Liver (tissue), 10 donors: ENCODE measurements at places on chromosomes 11 and 22. TPM values are rescaled to one million over a fixed set of nuclear protein-coding genes. Genes with fewer than 3 reads are reported as not detected.

Gene APOA4
- 90.5 TPM for polyA plus RNA-seq

Gene NCF4
- 3.9 TPM for polyA plus RNA-seq

Gene MDK
- 17.8 TPM for polyA plus RNA-seq

Gene MAPK8IP2
- polyA plus RNA-seq = 0.37 TPM

Gene ALDH3B1
- 3.6 TPM for polyA plus RNA-seq

Gene SLC22A12
- polyA plus RNA-seq = 0.02 TPM

Gene ZNF195
- 12.4 TPM for polyA plus RNA-seq

Gene KRTAP5-11
- not detected for polyA plus RNA-seq

Gene KCNA4
- polyA plus RNA-seq = not detected

Gene IFITM10
- polyA plus RNA-seq = 0.14 TPM

Gene FAM181B
- not detected for polyA plus RNA-seq

Gene HPX
- polyA plus RNA-seq = 5,349 TPM

Gene MUC6
- 0.12 TPM for polyA plus RNA-seq

Gene CDHR5
- 29.4 TPM for polyA plus RNA-seq

Gene SPTBN2
- 33.1 TPM for polyA plus RNA-seq

Gene SLC22A8
- polyA plus RNA-seq = not detected

Gene DDI1
- polyA plus RNA-seq = not detected

Gene KCTD21
- 6.3 TPM for polyA plus RNA-seq

Gene MUC2
- polyA plus RNA-seq = under 0.01 TPM

Gene HOATZ
- polyA plus RNA-seq = not detected

Gene CYP2D6
- 175 TPM for polyA plus RNA-seq

Gene SEPTIN5
- 2.2 TPM for polyA plus RNA-seq

Gene TMEM25
- 6.7 TPM for polyA plus RNA-seq

Gene CELSR1
- polyA plus RNA-seq = 1.1 TPM
